ENCODE measurements at places on chromosomes 2 and 18.

- DNase-seq: no peak
These were observed 109.8 kb upstream of the LMAN1 start for GRCh38 chr18:59468821-59469220.

GRCh38 chr2:225282858-225283710, 116.4 kb upstream of the NYAP2 start:
- DNase-seq: no peak

GRCh38 chr2:12120281-12121150, 374.1 kb downstream of the LPIN1 start:
- DNase-seq: no peak

DNA sequence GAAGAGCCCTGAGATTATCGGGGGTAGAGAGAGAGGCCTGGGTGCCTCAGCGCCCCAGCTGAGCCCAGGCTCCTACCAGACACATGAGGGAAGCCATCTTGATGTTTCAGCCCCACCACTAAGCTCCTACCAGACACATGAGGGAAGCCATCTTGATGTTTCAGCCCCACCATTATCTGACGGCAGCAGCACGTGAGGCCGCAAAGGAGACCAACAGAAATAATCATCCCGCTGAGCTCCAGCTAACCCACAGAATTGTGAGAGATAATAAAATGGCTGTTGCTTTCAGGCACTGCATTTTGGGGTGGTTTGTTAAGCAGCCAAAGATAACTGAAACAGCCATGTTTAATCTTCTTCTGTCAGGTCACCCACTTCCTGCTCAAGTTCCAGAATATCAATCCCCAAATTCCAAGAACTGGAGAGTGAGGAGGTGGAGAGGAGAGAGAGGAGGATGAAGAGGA, 29.3 kb upstream of the SOS1 start:
- no peak for DNase-seq

GRCh38 chr18:3184275-3184963, 35.3 kb downstream of the MYOM1 start:
- DNase-seq: no peak

- no peak for DNase-seq
These were observed 33.7 kb downstream of the SFT2D3 start for GRCh38 chr2:127735044-127735443.

Data from hippocampal formation (tissue), 2 donors.